Activated T-helper 17 cell treated with anti-CD3 and anti-CD28 coated beads, Interleukin-2, amount 50 U/mL, for 72 hours (primary cell): ENCODE measurements at places on chromosomes 2 and 18. TPM values are rescaled to one million over a fixed set of nuclear protein-coding genes. Genes with fewer than 3 reads are reported as not detected.
A peak's percentile ranks its signal among the peaks of the same experiment; 100 is the strongest.

GRCh38 chr2:177397481-177398289, 5.1 kb downstream of the AGPS start:
- peak; percentile 49 for ATAC-seq

DNA sequence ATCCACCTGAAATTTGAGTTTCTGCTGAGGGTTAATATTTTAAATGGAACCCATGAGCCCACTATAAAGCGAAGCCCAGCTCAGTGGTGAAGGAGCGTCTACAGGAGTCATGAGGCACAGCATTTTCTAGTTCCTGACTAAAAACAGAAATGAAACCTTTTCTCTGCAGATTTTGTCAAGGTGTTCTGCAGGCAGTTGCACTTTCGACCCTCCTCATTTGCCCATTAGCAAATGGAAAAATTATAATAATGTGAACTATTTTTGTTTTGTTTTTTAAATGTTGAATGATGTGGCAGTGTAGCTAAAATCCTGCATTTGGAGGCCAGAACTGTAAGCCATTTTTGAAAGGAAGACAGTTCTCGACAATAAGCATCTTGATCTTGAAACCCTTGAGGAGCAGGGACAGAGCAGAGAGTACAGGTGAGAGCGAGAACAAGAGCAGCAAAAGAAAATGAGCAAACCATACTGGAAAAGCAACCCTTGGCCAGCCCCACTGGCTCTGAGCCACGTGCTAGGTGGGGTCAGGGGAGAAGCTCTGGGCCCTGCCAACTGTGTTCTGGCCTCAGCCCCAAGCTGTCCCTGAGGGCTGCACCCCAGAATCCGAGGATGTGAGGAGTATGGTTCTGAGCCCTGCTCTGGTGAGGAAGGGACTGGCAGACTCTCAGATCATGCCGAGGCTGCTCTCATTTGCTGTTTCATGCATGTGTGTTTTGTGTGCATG, 26.4 kb upstream of the COPS8 start:
- ATAC-seq = peak; percentile 77

DNA sequence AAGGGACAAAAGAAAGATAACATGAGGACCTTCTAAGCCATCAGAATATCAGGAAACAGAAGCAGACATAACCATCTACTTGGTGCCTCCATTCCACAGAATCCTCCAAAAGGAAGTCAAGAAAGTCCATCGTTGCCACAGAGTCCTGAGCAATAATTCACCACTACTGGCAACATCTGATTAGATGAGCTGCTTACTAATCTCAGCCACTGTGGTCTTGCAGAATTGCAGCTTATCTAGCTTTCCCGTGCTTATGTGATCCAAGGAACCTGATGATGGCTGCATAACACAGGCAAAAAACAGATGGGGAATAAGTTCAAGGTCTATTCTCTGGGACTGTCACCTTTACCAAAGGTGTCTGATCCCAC, 278.5 kb downstream of the AFF3 start:
- ATAC-seq = no peak

GRCh38 chr2:23211987-23212583, 172.9 kb upstream of the KLHL29 start:
- ATAC-seq = no peak

- ATAC-seq = no peak
Measured at GRCh38 chr2:74164761-74165160, 13.9 kb downstream of the MOB1A start.

DNA sequence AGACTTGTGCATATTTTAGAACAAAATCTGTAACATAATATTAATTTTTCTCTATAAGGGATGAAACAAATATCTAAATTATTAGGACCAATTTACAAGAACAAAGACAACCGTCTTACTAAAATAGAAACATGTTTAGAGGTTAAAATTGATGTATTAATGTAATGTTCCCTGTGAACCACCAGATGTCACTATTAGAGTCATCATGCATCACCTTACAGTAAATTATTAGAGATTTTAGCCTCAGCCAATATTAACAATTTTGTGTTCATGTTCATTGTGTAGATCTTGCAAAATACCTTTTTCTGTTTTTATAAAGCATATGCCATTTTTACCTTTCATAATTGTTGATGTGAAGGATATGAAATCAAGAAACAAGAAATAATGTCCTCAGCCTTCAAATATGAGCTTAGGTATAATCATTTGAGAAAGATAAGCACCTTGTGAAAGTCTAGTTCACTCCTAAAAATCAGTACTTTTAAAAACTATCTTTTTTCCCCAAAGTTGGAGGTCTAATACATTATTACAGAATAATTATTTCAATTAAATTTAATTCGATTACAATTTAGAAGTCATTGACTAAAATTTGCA, 344.3 kb upstream of the KCNH7 start:
- no peak for ATAC-seq

- no peak for ATAC-seq
Measured at GRCh38 chr2:233248999-233249398, 2.5 kb upstream of the ATG16L1 start.

DNA sequence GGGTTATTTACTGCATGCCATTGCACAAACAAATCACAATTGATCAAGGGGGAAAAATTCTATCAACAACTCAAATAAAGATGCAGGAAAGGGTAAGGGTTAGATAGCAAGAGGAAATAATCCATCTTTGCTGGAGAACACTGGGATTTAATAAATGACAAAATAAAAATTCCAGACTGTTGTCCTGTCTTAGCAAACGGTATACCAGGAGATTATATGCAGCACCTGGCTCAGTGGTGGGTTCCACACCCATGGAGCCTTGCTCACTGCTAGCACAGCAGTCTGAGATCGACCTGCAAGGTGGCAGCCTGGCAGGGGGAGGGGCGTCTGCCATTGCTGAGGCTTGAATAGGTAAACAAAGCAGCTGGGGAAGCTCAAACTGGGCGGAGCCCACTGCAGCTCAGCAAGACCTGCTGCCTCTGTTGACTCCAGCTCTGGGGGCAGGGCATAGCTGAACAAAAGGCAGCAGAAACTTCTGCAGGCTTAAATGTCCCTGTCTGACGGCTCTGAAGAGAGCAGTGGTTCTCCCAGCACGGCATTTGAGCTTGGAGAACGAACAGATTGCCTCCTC, 296.5 kb upstream of the THSD7B start:
- no peak for ATAC-seq

- no peak for ATAC-seq
Measured at GRCh38 chr18:75896865-75897264, 469.4 kb upstream of the SMIM21 start.

- ATAC-seq = no peak
Measured at GRCh38 chr2:107091163-107091864, 205.3 kb upstream of the ST6GAL2 start.

DNA sequence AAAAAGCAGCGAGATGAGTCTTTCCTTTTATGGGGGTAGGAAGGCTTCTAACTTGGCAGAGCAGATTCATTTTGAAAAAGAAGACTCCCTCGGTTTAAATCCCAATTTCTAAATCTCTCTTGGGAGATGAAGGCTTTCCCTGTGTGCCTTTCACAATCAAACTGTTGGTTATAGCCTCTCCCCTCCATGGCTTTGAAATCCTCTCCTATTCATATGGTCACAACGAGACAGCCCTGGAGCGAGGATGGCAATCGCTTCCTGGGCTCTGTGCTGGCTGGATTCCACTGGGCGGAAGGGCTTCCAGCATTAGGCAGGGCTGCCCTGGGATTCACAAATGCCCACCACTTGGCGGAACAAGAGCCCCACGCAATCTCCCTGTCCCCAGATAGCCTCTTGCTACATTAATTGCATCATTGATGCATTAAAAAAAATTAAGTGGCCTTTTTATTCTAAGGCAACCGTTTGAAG, 1.6 kb downstream of the CAVIN2 start:
- ATAC-seq = no peak

- ATAC-seq = no peak
Measured at GRCh38 chr2:168819050-168819715, 16.7 kb downstream of the NOSTRIN start.

- no peak for ATAC-seq
Measured at GRCh38 chr2:219459460-219460311, 25.0 kb downstream of the SPEG start.

DNA sequence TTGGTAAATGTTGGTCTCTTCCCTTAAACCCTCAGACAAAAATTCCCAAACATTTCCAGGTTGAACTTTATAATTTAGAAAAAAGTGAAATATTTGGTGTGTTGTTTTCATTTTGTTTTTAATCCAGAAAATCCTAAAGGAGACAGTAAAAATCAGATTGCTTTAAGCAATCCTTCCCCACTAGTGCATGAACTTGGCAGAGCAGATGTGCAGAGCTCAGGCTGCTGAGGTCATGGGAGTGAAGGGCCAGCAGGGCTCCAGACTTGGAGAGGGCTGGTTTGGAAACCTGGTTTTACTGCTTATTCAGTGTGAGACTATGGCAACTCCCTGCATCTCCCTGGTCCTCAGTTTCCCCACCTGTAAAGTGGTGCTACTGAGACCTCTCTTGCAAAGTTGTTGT, 66.7 kb upstream of the TEX51 start:
- no peak for ATAC-seq

- ATAC-seq = no peak
Measured at GRCh38 chr2:16313235-16313975, 352.2 kb downstream of the CYRIA start.

DNA sequence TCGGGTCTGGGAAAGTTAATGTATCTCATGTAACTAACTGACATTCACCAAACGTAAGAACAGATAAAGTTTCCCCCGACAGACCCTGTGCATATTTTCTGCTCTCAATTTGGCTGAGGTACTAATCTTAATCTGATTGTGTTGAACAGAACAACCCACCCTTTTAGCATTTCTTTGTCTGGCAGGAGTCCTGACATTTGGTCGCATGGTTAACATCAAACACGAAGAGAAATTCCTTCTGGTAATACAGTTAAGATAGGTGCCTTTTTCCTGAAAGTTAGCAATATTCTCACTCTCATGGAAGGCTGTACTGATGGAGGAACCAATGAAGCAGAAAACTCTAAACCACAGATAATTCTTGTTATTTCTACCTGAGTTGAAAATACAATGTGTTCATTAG, 520.8 kb downstream of the PARD3B start:
- no peak for ATAC-seq

DNA sequence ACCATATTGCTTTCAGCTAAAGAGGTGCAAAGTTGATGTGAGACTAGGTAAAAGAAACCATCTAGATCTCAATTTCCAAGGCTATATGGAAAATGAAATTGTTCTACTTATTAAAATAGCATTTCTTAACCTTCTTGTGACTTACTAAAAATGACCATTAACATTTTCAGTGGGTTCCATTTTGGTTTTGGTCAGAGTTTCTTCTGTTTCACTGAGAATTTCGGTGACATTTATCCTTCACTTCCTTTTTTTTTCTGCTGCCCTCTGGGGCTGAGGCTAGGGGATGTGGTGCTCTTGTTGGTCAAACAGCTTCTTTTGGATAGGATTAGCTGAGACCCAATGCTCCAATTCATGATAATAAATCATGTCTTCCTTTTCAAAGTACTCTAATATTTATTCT, 44.3 kb upstream of the REL start:
- no peak for ATAC-seq

GRCh38 chr2:178863856-178864620, 56.8 kb upstream of the TTN start:
- ATAC-seq = no peak

GRCh38 chr2:115183144-115183543, 740.7 kb downstream of the DPP10 start:
- ATAC-seq = no peak

GRCh38 chr2:236774171-236774570, 204.5 kb downstream of the ACKR3 start:
- no peak for ATAC-seq

DNA sequence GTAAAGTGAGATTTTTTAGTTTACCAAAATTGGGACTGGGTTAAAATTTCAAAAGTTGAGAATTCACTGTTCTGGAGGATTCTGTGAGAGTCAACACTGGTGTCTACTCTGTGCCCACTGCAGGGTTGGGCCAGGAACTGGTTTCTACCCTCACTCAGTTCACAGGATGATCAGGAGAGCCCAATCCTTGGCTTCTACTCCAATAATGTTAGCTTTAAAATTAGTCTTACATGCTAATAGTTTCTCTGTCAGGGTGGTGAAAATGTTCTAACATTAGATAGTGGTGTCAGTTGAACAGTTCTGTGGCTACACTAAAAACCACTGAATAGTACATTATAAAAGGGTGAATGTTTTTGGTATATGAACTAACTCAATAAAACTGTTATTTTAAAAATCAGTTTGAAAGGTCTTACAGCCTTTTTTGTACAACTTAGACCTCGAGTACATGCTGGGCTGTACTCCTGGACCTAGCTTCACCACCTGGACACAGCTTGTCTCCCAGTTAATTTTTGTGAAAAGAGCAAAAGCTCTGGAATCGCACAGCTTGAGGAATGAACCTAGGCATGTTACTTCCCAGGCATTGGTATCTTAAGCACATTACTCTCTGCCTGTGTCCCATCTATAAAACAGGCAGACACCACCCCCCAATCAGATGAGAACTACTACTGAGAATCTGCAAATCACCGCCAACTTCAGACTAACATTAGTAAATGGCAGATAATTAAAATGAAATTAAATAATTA, 44.4 kb downstream of the ACVR1 start:
- ATAC-seq = no peak

- ATAC-seq = no peak
Measured at GRCh38 chr2:50724837-50725236, 307.1 kb downstream of the NRXN1 start.

GRCh38 chr2:55732854-55733253, 39.2 kb upstream of the PNPT1 start:
- no peak for ATAC-seq

DNA sequence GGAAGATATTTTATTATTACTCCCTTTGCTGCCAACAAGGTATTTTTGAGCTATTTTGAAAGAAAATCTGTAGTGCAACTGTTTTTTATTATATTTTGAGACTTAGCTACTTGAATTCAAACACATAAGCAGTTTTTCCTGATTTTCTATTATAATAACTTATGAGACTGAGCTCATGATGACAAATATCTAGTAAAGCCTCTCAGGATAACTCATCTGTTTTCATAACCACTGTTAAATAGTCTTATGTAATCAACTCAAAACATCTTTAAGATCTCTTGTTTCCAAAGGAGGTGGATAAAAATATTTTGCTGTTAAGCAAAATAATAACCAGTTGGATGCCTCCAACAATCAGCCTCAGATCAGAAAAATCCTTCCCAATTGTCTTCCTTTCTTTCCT, 21.9 kb upstream of the PPP1CB start:
- peak; percentile 44 for ATAC-seq

- ATAC-seq = peak; percentile 18
Measured at GRCh38 chr2:38740851-38741731, 10.1 kb downstream of the SRSF7 start.

Gene TUBA4B
- total RNA-seq = not detected

Gene DBI
- total RNA-seq = 82.5 TPM

Gene GPR148
- not detected for total RNA-seq

Gene ABCG5
- total RNA-seq = not detected

Gene TOGARAM2
- total RNA-seq = 4.3 TPM

Gene HRH4
- total RNA-seq = 3.8 TPM

Gene SERPINB3
- not detected for total RNA-seq

Gene MRO
- total RNA-seq = not detected

Gene COL4A4
- total RNA-seq = 0.08 TPM

Gene G6PC2
- total RNA-seq = not detected

Gene SCN7A
- not detected for total RNA-seq

Gene RAD51AP2
- not detected for total RNA-seq

Gene CDK15
- total RNA-seq = not detected

Gene ACOXL
- not detected for total RNA-seq

Gene PRKAG3
- total RNA-seq = not detected

Gene TXNL4A
- 197 TPM for total RNA-seq

Gene TEX44
- total RNA-seq = not detected

Gene REG3G
- total RNA-seq = not detected
